ENCODE measurements at places on chromosomes 5 and 9.

DNA sequence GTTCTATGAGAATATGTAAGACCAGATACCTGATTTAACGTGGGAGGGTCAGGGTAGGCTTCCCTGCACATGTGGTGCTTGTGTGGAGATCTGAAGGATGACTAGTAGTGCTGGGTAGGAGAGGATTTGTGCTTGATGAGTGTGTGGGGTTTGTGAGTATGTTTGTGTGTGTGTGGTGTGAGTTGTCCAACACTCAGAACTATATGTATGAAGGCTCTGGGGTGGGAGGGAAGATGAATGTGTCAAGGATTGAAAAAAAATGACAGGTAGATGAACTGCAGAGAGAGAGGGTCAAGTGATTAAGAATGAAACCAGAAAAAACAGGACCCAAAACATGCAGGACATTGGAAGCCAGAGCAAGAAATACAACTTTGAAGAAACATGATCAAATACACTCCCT lies 154.6 kb upstream of the NR3C1 start:
- no peak for DNase-seq

DNA sequence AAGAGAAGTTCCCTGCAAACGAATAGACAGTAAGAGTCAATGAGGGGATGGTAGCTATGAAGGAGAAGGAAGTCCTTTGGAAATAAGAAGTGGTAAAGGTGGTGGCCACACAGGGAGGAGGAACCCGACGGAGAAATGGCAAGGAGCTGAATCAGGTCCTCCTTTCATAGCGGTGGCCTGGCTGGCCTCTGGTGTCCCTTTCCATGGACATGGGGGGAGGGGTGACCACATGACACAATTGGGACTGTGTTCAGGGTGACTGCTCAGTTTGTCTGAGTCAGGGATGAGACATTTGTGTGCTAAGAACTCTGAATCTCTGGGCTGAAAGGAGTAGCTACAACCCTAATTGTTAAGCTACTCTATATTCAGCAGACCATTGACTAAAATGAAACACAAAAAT lies 28.7 kb upstream of the TIMD4 start:
- DNase-seq = no peak

GRCh38 chr9:82539856-82540579 lies 522.9 kb downstream of the RASEF start:
- no peak for DNase-seq

GRCh38 chr9:87346061-87346665 lies 151.5 kb upstream of the DAPK1 start:
- no peak for DNase-seq

- DNase-seq = no peak
These were observed 254.5 kb downstream of the TLR4 start for GRCh38 chr9:117958726-117959125.

DNA sequence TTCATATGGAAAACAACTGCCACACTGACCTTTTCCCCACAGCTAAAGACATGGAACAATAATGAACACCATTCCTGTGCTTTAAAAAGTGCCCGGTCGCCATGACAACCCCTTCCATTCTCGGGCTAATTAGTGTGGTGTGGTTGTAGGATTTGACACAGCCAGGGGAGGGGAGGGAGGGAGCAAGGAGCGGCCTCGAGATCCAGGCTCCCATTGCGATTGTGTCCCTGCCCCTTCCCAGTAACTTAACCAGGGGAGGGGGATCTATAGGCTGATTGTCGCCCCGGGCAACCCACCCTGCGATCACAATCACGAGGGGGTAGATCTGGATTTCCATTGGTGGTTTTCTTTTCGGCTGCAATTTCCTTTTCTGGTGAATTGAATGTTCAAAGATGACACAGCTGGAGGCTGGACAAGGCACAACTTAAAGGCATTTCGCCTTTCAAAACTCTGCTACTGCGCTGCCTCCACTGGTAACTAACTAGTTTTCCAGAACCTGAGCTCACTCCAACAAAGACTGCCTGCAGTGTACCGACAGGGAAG lies 96.7 kb upstream of the RETREG1 start:
- no peak for DNase-seq

GRCh38 chr5:100584889-100585288 lies 49.7 kb downstream of the FAM174A start:
- DNase-seq = no peak

DNA sequence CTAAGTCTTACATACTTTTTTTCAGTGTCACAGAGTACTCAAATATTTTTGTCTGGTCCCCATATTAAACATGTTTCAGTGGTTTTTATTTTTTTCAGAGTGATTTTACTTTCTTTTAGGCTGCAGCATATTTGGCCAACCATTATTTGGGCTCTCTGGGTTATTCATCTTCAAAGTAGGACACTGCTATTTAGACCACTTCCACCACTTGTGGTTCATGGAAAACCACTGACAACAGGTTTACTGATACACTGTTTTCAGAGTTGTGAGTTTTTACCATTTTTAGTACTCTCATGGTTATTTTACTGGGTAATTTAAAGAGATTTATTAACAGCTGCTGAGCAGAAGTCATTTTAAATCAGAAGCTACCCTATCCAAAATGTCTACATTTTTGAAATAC lies 437.6 kb downstream of the KIAA0825 start:
- DNase-seq = no peak

DNA sequence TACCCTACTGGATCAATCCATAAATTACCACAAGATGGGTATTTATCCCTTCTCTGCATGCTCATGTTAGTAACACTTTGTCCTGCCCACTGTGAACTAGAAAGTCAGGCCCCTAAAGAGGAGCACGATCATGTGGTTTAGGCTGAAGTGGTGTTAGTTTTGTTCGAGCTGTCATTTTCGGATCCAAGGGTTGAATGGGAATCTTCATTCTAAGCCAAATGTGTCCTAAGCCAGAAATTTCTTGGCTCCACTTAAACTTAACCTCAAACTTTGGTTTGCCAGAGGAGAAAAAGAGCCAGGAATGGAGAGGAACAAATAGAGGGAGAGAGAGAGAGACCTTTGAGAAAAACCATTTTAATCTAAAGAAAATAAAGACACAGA lies 837.7 kb upstream of the ZNF608 start:
- no peak for DNase-seq

DNA sequence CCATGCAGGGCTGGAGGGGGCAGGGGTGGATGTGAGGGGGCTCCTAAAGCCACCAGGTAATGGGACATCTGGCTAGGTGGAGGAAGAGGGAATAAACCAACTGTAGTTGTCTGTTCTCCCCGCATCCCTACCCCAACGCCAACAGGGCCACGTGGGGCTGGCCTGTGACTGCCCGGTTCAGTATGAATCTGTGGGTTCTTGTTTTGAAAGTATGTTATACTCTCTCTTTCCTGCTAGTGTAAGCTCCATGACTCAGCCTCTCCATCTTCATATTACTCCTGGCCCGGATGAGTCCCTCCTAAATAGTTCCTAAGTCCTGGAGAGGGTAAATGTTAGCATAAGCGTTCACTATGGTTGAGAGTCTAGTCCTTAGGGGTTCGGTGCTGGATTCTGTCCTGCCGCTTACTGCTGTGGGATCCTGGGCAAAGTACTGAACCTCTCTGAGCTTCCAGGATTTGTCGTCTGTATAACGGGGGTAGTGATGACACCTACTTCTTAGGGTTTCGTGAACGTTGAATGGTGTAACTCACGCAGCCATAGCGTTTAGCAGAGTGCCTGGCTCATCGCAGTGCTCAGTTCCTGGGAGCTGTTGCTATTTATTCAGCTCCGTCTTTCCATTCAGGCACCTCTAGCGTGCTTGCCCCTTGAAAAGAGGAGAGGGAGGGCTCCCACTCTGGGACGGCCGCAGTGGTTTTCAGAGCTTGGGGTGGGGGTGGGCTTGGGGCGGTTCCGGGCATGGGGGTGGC lies 28.8 kb downstream of the LHX2 start:
- DNase-seq = no peak

DNA sequence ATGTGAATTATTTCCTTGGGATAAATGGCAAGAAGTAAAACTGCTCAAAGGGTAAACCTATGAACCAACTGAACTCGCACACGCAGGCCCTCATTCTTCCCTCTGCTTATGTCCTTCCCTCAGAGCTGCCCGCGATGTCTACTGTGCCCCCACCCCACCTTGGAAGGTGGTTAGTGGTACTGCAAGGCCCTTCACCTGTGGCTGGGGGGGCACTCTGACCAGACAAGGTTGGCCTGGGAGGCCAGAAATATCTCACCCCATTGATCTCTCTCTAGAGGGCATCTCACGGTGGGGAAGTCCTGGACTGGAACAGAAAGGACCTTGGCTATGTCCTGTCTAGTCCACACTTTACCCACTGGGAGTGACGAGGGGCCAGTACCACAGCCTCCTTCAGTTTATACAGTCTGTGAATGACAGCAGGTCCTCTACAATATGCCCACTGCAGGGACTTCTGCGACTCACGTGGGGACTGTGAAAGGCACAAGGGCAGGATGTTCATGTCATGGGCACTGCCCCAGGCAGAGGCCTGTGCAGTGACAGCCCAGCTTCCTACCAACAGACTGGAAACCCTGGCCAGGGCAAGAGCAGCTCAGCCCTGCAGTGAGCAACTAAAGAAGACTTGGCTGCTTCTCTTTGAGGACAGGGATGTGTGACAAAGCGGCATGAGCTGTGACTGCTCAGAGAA lies 56.8 kb upstream of the SYNPO start:
- no peak for DNase-seq

GRCh38 chr9:29613773-29614172 lies 2040.5 kb upstream of the C9orf72 start:
- no peak for DNase-seq

GRCh38 chr9:36791222-36791950 lies 218.7 kb downstream of the MELK start:
- DNase-seq = no peak

DNA sequence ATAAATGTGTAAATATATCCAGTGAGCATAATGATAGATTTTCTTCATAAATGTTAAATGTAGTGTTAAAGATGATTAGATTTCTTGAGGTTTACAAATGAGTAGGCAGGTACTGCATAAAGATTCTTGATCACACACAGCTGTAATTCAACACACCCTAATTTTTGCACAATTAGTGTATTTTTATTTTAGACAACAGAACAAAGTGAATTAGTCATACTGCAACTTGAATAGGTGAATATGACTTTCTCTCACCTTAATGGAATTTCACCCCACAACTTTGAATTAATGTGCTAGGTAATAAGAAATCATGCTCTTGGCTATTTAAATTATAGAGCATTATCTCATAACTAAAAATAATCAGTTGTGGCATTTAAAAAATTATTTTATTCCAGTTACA lies 795.7 kb upstream of the ACO1 start:
- DNase-seq = no peak

DNA sequence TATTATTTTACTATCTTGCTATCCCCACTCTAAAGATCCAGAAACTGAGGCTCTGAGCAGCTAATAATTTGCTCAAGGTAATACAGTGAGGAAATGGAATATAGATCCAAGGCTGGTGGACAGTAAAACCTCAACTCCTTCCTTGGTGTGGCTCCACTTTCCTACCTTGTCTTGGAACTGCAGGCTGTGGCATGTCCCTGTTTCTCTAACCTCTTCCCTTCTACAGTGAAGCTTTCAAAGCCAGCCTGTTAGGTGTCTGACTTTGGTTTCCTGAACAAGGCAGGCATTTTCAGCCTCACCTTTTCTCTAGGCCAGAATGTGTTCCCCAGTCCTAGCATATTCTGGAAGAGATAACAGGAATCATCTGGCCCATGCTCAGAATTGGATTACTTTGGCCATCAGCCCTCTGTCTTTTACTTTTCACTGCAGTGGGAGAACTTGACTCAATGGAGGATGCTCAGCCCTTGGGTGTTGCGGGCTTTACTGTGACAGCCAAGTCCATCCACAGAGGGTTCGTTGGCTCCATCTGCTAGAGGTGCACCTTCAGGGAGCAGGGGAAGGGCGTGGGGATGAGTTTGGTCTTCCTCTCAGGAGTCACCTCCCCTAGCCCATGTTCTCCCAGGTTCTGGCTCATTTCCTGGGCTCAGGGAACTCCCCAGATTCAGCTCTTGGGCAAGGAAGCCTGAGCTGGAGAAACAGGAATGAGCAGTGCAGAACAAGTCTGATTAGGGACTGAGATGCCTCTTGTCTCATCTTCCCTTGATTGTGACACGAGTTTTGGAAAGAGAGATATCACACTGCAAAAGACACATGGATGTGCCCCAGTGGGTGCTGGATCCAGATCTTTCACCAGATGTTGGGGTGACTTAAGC lies 1.1 kb downstream of the NIPAL4 start:
- DNase-seq = no peak

DNA sequence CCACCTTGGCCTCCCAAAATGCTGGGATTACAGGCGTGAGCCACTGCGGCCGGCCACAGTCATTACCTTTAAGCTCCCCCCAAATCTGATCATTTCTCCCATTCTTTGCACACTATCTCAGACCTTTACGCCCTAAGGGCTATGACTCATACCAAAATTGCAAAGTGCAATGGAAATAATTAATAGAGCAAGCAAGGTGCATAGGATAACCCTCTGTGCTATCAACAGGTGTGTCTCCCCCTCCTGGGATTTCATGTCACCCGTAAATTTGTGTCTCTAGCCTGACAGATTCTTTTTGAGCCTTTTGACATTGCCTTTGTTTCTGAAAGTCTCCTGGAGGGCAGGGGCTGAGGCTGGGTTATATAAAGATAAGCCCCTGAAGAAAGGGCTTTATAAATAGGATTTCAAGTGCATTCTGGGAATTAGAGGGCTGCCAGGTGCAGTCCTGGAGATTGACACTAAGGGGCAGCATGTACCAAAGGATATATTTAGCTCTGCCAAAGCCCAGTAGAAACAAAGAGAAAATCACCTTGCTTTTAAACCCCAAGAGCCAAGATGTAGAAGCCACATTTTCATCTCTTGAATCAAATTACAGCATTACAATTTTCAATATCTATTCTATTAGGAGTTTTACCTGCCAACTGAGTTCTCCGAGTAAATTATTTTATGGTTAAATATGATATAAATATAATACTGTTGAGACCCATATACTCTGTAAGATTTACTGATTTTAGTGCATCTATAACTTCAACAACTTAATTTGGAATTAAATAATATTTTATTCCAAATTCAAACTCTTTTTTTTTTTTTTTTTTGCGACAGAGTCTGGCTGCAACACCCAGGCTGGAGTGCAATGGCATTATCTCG lies 18.2 kb downstream of the S100Z start:
- DNase-seq = peak; percentile 39

DNA sequence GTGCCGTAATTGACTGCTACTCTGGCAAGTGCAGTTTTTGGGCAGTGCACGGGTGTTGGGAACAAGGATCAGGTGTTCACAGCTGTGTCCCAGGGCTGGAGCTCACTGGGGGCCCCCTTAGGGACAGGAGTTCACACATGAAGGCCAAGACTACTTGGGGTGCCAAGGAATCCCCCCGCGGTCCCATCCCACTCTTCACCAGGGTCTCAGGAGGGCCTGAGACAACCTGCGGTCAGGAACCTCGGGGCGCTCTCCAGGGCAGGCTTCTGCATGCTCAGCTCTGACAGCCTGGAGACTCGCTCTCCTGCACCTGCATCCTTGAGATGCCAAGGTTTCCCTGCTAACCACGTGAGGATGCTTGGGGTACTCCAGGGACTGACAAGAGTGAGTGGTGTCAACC lies 2.3 kb upstream of the MAN1B1 start:
- DNase-seq = no peak

DNA sequence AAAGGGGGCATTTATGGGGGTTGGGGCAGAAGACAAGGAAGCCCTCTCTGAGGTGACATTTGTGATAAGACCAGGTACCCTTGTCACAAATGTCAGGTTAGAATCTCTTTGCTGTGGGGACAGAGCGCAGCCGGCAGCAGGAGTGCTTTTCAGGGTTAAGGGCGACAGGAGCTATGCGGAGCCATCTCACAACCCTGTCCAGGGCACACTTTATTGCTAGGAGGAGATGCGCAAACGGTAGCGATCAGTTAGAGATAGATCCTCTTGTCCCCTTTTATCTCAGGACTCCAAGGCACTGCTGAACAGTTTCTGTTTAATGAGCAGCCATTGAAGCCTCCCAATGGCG lies 438 bp upstream of the LAMC3 start:
- DNase-seq = no peak
